Right lobe of liver (tissue), 6 donors: ENCODE measurements at places on chromosomes 1 and 21. TPM values are rescaled to one million over a fixed set of nuclear protein-coding genes. Genes with fewer than 3 reads are reported as not detected.

DNA sequence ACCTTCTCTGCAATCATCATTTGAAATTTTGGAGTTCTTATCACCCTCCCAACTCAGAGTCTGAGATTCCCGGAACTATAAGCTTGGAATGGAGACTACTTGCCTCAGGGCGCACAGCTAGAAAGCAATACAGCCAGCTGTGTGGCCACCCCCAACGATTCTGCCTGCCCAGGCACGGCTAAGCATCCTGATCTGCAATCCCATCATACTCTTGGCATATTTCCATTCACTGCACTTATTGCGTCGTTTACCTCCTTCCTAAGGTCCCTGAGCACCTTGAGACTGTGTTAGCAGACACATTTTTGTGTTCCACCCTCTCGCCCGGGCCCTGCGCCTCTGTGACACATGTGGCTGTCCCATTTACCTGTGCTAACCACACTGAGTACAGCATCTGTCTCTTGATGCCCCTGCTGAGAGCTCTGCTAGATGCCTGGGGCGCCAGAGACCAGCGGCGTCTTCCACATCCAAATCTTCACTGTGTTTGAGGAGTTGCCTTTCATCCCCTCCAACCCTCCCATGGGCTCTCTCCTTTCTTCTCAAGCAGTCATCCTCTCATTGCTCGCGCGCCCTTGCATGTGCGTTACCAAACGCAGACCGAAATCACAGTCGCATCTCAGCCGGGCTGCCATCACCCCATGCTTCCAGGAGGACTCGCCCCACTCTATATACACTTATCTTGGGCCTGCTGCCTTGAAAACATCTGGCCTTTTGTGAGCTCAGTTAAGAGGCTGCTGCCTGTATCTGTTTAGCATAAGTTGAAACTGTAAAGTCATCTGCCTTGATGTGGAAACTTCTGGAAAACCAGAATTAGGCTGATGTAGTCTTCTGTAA is 3.5 kb upstream of the CLDN19 start:
- peaks cover 6% of the 10 kb centered on the region for H3K4me1 ChIP-seq
- no peaks in the 10 kb centered on the region for H3K27me3 ChIP-seq
- no peak overlapping the region for H3K27ac ChIP-seq
- H3K36me3 ChIP-seq: no peaks in the 10 kb centered on the region

DNA sequence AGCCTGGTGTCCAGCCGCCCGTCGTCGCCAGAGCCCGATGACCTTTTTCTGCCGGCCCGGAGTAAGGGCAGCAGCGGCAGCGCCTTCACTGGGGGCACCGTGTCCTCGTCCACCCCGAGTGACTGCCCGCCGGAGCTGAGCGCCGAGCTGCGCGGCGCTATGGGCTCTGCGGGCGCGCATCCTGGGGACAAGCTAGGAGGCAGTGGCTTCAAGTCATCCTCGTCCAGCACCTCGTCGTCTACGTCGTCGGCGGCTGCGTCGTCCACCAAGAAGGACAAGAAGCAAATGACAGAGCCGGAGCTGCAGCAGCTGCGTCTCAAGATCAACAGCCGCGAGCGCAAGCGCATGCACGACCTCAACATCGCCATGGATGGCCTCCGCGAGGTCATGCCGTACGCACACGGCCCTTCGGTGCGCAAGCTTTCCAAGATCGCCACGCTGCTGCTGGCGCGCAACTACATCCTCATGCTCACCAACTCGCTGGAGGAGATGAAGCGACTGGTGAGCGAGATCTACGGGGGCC is 1.2 kb downstream of the OLIG2 start:
- no peaks in the 10 kb centered on the region for H3K4me1 ChIP-seq
- no peak overlapping the region for H3K4me3 ChIP-seq
- H3K27ac ChIP-seq: no peak overlapping the region
- H3K36me3 ChIP-seq: no peaks in the 10 kb centered on the region
- no peak for DNase-seq

The TLR5 gene
- total RNA-seq: 2.5 TPM

DNA sequence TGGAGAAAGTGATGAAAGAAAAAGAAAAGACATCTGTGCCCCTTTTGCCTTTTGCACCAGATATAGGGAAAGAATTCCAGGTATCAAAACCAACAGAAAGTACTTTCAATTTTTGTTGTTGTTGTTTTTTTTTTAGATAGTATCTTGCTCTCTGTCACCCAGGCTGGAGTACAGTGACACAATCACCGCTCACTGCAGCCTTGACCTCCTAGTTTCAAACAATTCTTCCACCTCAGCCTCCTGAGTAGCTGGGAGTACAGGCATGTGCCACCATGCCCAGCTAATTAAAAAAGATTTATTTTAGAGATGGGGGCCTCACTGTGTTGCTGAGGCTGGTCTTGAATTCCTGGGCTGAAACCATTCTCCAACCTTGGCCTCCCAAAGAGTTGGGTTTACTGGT is 31.3 kb upstream of the IVNS1ABP start:
- no peaks in the 10 kb centered on the region for H3K27me3 ChIP-seq
- H3K4me1 ChIP-seq: no peaks in the 10 kb centered on the region
- no peak overlapping the region for H3K4me3 ChIP-seq

The VASH2 gene
- 0.04 TPM for total RNA-seq

GRCh38 chr1:226956942-226957713 is 17.0 kb downstream of the COQ8A start:
- DNase-seq: no peak
- H3K4me3 ChIP-seq: no peak overlapping the region
- H3K27me3 ChIP-seq: no peaks in the 10 kb centered on the region
- H3K36me3 ChIP-seq: no peaks in the 10 kb centered on the region
- peaks cover 6% of the 10 kb centered on the region for H3K4me1 ChIP-seq

The EXTL1 gene
- total RNA-seq: not detected

GRCh38 chr1:113021430-113022085 is 51.4 kb upstream of the LRIG2 start:
- no peaks in the 10 kb centered on the region for H3K27me3 ChIP-seq
- DNase-seq: no peak
- no peak overlapping the region for H3K27ac ChIP-seq
- no peaks in the 10 kb centered on the region for H3K36me3 ChIP-seq
- peaks cover 12% of the 10 kb centered on the region for H3K4me1 ChIP-seq

DNA sequence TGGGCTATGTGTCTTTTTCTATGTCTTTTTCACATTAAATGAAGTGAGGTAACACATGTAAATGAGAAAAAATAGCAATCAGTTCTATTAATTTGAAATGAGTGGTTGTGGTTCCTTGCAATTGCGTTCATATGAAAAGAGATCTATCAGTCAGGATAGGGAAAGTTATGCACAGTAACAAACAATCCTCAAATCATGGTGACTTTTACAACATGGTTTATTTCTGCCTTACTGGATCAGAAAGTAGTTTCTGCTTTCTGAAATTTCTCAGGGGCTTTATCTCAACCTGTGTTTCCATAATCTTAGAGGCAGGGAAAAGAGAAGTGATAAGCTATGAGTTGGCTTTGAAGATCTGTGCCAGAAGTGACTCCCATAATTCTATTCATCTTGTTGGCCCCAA is 39.0 kb downstream of the DOP1B start:
- no peak for DNase-seq
- no peaks in the 10 kb centered on the region for H3K27me3 ChIP-seq
- H3K4me3 ChIP-seq: no peak overlapping the region
- H3K4me1 ChIP-seq: no peaks in the 10 kb centered on the region
- no peak overlapping the region for H3K27ac ChIP-seq
- H3K36me3 ChIP-seq: no peaks in the 10 kb centered on the region

GRCh38 chr1:55622074-55622473 is 406.9 kb upstream of the USP24 start:
- no peak overlapping the region for H3K4me3 ChIP-seq
- no peaks in the 10 kb centered on the region for H3K27me3 ChIP-seq
- H3K27ac ChIP-seq: no peak overlapping the region
- no peaks in the 10 kb centered on the region for H3K36me3 ChIP-seq
- no peaks in the 10 kb centered on the region for H3K4me1 ChIP-seq

The NPHS2 gene
- total RNA-seq: not detected

DNA sequence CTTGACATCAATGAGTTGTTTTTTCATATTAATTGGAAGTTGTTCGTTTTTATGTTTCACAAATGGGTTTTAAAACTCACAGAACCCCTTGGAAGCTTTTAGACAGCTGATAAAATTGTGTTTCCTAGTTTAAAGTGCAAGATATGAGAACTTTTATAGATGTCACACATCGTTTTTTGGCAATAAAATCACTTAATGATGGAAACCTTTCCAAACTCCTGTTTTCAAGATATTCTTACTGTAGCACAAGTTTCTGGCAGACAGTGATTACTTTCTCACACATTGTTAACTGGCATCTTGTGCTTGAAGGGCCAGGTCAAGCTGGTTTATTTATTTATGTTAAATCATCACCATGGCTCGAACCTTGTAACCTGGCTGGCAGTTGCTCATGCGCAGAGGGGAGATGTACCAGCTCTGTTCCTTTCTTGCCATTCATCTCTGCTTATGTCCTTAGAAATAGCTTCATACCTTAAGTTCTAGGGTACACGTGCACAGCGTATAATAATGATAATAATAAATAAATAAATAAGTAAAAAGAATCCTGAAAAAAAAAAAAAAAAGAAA is 10.2 kb upstream of the RCAN1 start:
- no peak overlapping the region for H3K27ac ChIP-seq
- no peaks in the 10 kb centered on the region for H3K4me1 ChIP-seq
- no peak overlapping the region for H3K4me3 ChIP-seq
- peak; percentile 48 for DNase-seq
- H3K36me3 ChIP-seq: no peaks in the 10 kb centered on the region

GRCh38 chr1:160647329-160647720 is 481 bp upstream of the SLAMF1 start:
- DNase-seq: no peak
- no peaks in the 10 kb centered on the region for H3K36me3 ChIP-seq
- H3K27me3 ChIP-seq: no peaks in the 10 kb centered on the region
- H3K4me3 ChIP-seq: no peak overlapping the region
- no peak overlapping the region for H3K27ac ChIP-seq
- no peaks in the 10 kb centered on the region for H3K4me1 ChIP-seq

DNA sequence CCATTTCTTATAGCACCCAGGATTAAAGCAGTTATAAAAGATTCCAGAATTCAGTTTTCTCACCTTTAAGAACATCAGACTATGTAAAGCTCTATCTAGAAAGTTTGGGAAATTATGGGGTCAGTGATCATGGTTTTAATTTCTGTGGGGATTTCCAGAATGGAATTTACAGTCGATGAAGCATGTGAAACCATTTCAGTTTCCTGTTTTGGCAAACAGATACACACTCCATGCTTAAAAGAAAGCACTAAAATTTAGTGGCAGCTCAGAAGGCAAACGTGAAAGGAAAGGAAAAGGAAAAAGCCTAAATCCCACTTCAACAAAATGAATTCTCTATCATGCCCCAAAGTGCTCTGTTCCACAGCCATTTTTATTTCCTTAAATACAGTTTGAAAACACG is 60.4 kb downstream of the FYB2 start:
- no peaks in the 10 kb centered on the region for H3K27me3 ChIP-seq
- DNase-seq: no peak
- no peaks in the 10 kb centered on the region for H3K36me3 ChIP-seq
- H3K4me1 ChIP-seq: no peaks in the 10 kb centered on the region
- no peak overlapping the region for H3K27ac ChIP-seq
- no peak overlapping the region for H3K4me3 ChIP-seq

The ASCL5 gene
- not detected for total RNA-seq

DNA sequence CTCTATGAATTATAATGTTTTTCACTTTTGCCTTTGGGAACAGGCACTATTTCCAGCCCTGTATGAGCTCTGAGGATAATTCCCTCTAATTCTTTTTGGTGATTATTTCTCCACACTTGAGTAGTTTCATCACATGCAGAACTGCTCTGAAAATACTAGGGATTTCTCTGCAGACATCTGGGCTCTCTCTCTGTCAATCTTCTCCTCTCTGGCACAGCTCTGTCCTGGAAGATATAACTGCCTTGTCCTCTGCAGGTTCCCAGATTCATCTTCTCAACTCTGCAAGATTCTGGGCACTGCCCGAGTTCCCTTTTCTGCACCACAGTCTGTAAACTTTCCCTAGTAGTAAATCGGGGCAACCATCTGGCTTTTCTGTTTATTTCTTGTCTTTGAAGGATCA is 131.3 kb upstream of the FMN2 start:
- no peak overlapping the region for H3K27ac ChIP-seq
- H3K4me1 ChIP-seq: no peaks in the 10 kb centered on the region

The MPC2 gene
- 198 TPM for total RNA-seq

- DNase-seq: no peak
- no peaks in the 10 kb centered on the region for H3K27me3 ChIP-seq
- peak overlapping the region; percentile 71 for H3K4me3 ChIP-seq
- H3K36me3 ChIP-seq: peaks cover 7% of the 10 kb centered on the region
These were observed 681 bp downstream of the B4GALT2 start for GRCh38 chr1:43979528-43980254.

GRCh38 chr1:20327467-20327866 is 36.8 kb downstream of the VWA5B1 start:
- H3K27ac ChIP-seq: no peak overlapping the region
- no peaks in the 10 kb centered on the region for H3K4me1 ChIP-seq
- H3K27me3 ChIP-seq: no peaks in the 10 kb centered on the region

The BTBD19 gene
- total RNA-seq: 4.8 TPM

DNA sequence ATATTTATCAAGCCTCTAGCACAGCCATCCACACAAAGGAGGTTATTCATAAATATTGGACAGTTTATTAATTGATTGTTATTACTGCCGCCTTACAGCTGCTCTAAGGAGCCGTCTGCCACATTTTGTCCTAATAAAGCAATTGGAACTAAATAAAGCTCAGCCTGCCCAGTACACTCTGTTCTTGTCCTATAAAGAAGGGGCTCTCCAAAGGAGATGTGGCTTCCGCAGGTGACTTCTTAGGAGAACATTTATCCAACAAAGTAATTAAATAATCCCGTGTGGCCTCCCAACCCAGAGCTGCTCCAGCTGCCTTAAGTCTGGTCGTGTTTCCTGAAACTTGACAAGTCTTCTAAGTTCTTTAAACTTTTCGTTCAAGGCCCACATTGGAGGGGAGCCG is 497.7 kb downstream of the NPHP4 start:
- no peak for DNase-seq
- H3K27ac ChIP-seq: no peak overlapping the region
- H3K4me1 ChIP-seq: no peaks in the 10 kb centered on the region
- H3K4me3 ChIP-seq: no peak overlapping the region
- H3K27me3 ChIP-seq: no peaks in the 10 kb centered on the region

DNA sequence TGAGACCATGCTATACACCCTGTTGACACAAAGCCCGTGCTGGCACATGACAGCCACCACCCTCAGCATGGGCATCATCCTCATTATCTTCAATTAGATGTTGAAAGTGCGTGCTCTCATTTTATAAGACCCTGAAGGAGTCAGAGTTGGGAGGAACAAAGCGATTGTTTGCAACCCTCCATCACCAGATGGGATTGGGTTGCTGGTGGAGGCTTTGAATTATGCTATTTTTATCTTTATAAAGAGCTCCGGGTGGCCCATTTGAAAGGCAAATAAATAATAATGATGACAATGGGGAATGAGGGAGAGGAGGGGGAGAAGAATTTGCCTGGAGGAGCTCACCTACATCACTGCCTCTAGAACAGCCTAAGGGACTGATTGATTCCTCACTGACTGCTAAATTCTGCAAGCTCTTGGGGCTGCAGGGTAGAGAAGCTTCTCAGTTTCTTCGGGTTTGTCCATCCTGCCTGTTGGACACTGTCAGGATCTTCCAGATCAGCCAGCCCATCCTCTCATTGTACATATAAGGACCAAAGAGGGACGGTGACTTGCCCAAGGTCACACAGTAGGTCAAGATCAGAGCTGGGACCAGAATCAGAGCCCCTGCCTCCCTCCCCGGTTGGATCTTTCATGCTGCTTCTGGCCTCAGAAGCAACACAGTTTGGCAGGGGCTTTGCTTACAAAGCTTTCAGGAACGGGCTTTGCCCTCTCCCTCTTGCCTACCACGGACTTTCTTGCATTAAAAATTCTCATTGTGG is 130.9 kb upstream of the ZBTB40 start:
- no peaks in the 10 kb centered on the region for H3K36me3 ChIP-seq
- H3K27me3 ChIP-seq: peaks cover 4% of the 10 kb centered on the region
- H3K4me1 ChIP-seq: no peaks in the 10 kb centered on the region
- no peak overlapping the region for H3K4me3 ChIP-seq
- DNase-seq: no peak

The FAM72D gene
- total RNA-seq: not detected

The UBE2U gene
- not detected for total RNA-seq
